Fibroblast of skin of abdomen (primary cell): ENCODE measurements at places on chromosomes 1 and 21.

- DNase-seq = peak; percentile 31
Measured at GRCh38 chr1:115199416-115200132, 110.3 kb upstream of the TSPAN2 start.

DNA sequence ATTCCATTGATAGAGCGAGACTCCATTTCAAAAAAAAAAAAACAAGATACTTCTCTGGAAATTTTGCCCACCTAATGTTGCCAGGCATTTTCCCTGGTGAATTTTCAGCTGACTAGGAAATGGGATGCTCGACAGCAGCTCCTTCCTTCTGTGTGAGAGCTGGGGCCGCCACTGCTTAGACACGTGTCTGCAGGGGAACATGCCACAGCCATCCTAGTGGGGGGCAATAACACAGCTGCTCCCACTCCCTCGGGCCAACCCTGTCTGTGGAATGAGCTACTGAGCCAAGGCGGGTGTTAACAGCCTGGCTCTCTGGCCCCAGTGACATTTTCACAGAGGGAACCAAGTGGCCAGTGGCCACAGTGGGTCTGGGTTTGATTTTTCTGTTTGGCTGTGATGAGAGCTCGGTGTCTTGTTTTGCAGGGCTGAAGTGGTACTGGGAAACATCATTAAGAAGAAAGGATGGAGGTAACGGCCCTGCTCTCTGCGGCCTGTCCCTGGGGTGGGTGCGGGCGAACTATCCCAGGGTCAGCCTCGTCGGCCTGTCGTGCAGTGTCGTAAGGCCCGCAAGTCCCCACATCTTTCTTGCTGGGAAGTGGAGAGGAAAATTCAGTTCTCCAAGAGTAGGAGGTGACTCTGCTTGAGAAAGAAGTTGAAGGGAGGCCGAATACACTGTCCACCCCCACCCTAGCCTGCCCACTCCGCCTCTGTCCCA lies 39.2 kb downstream of the KCNAB2 start:
- no peak for DNase-seq

GRCh38 chr1:12466816-12467215 lies 151.2 kb downstream of the DHRS3 start:
- DNase-seq = no peak

GRCh38 chr1:53085405-53085804 lies 23.4 kb downstream of the PODN start:
- no peak for DNase-seq

DNA sequence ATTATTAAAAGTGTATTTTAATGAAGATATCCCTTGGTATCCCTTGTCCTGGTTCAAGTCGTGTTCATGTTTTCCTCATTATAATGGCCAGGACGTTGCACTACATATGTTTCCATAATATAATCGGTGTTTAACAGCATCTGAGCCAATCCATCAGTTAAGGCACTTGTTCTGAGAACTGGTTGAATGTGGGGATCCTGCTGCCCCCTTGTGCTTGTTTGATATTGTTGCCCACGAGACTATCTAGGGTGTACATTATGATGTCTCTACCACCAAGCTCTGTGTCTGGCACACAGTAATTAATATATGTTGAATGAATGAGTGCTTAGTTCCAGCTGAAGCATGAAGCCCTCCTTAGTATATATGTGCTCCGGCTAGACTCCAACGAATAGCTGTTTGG lies 193.0 kb downstream of the CACNA1E start:
- peak; percentile 3 for DNase-seq

- DNase-seq = peak; percentile 71
Measured at GRCh38 chr1:150619576-150620509, 9.6 kb downstream of the ENSA start.

DNA sequence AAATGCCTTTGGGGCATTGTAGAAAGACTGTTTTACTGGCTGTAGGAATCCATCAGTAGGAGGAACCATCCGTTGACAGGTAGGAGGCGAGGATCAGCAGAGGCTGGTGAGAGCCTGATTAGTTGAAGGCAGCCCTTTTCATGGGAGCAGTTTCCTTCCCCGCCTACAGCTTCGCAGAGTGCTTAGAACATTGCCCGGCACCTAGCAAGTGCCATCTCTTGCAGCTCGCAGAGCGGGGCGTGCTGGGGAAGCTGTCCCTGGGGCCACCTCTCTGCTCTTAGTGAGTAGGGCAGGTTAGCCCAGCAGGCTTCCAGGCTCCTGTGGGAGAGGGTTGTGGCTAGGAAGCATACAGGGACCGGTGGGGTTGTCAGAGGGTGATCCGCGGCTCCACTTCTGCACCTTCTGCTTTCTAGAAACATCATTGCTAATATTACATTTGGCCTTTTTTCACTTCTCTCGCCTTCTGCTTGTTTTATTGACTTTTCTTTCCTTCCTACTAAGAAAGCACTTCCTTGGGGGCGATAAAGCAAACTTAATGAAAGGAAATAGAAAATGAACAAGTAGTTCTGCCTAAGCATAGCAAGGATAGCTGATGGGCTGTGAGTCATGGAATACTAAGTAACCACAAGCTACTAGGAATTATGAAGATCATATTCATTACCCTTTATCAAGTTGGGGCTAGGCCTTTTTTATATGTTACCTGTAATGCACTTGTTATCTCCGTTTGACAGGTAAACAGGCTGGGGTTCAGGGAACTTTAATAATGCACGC lies 176.7 kb downstream of the GALNT2 start:
- peak; percentile 41 for DNase-seq

- no peak for DNase-seq
Measured at GRCh38 chr1:176101951-176102642, 105.0 kb downstream of the COP1 start.
